A549 treated with CpdA at 1 μM for 4 hours (cell line): ENCODE measurements at places on chromosomes 4 and X. TPM values are rescaled to one million over a fixed set of nuclear protein-coding genes. Genes with fewer than 3 reads are reported as not detected.

CCSER1 gene
- total RNA-seq, result not detected in 5 replicates

MAGEB1 gene
- not detected in 5 replicates for total RNA-seq

TMEM255A gene
- 0.06 to 0.15 TPM (median 0.10 TPM) in 5 replicates for total RNA-seq

CHRDL1 gene
- not detected in 5 replicates for total RNA-seq

CCKAR gene
- total RNA-seq, result not detected in 5 replicates

ARSJ gene
- total RNA-seq, result 4.7 to 5.9 TPM (median 5.2 TPM) in 5 replicates

ASMT gene
- total RNA-seq, result 0.16 to 0.74 TPM (median 0.18 TPM) in 3 of 5 replicates, not detected in the others

TKTL2 gene
- not detected in 5 replicates for total RNA-seq
